ENCODE measurements at places on chromosomes 12 and 14.

DNA sequence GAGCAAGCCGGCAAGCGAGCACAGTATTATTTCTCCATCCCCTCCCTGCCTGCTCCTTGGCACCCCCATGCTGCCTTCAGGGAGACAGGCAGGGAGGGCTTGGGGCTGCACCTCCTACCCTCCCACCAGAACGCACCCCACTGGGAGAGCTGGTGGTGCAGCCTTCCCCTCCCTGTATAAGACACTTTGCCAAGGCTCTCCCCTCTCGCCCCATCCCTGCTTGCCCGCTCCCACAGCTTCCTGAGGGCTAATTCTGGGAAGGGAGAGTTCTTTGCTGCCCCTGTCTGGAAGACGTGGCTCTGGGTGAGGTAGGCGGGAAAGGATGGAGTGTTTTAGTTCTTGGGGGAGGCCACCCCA, 3.9 kb upstream of the NXPH4 start:
- DNase-seq, result no peak

GRCh38 chr12:55762646-55763045, 19.7 kb downstream of the GDF11 start:
- DNase-seq, result no peak

DNA sequence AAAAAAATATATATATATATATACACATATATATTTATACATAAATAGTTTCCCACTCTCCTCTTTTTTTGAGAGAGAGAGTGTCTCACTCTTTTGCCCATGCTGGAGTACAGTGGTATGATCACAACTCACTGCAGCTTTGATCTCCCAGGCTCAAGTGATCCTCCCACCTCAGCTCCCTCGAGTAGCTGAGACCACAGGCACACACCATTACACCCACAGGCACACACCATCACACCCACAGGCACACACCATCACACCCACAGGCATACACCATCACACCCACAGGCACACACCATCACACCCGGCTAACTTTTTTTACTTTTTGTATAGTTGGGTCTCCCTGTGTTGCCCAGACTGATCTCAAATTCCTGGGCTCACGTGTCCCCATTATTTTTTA, 14.1 kb upstream of the GAPDH start:
- DNase-seq, result no peak

DNA sequence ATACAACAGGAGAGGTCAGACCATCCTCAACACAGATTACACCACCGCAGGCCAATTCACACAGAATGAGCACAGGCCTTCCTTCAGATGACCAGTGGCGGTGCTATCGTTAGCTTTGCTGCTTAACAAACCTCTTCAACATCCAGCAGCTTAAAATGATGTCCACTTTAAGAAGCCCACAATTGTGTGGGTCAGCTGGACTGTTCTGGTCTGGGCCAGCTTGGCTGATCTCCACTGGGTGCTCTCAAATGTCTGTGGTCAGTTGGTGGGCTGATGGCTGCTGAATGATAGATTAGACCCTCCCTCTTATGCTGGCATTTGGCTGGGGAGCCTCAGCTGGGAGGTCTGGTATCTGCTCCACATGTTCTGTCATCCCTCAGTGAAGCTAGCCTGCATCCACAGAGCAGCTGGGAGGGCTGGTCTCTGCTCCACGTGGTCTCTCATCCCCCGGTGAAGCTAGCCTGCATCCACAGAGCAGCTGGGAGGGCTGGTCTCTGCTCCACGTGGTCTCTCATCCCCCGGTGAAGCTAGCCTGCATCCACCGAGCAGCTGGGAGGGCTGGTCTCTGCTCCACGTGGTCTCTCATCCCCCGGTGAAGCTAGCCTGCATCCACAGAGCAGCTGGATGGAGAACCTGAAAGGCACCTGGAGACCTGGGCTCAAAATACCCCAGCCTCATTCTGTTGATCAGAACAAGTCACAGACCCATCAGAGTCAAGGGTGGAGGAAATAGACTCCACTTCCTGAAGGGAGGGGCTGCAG, 203.6 kb upstream of the DIO3 start:
- no peak for DNase-seq

DNA sequence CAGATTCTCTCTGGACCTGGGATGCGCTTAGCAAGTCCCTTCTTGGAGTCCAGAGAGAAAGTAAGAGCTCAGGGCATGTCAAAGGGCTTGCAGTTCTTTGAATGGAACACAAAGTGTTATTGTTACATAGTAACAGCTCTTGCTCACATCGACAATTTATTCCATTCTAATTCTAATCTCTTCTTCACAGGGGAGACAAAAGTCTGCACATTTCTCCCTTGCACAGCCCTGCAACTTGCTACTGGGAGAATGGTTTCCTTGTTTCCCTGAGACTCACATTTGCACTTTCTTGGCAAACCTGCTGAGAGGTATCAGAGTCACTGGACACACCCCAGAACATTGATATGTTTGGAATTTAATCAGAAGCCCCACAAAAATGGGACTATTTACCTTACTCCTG, 209.9 kb upstream of the IGF1 start:
- no peak for DNase-seq

DNA sequence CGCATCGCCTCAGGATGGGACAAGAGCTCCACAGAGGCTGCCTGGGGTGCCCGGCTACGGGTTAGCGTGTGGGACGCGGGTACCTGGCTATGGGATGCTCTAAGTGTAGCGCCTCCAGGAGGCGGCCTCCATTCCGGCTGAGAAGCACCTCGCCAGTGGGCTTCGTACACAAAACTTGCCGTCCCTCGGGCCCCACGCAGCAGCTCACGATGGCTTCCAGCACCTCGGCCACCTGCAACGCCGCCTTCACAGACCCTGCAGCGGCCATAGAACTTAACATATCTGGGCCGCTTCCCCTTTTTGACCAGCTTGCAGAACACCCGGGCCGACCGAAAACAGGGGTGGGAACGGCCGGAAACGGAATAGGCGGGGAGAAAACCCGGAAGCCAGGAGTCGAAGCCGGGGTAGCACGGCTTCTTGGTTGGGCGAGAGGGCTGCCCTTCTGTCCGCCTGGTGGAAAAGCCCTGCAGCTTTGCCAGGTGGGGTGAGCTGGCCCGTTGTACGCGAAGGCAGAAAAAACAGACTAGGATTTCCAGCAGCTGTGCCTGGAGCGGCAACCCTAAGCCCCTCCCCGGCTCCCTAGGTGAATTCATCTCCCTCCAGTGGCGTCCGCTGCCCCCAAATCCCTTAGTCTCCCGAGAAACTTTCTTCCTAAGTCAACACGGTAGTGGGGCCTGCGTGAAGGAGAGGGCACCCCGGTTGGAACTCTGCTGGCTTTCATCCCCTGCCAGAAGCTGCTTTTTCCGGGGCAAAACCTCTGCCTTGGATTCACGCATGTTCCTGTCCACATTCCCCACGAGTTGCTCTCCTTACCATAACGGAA, at the start of gene BBS10:
Gene BBS10 (minus strand): TSS at position 337 of the 823 bp plus-strand sequence. CDS start 57 bp downstream, at position 280.
- DNase-seq, result peak; percentile 89

- no peak for DNase-seq
Measured at GRCh38 chr14:34204774-34205173, 253.9 kb upstream of the EGLN3 start.

DNA sequence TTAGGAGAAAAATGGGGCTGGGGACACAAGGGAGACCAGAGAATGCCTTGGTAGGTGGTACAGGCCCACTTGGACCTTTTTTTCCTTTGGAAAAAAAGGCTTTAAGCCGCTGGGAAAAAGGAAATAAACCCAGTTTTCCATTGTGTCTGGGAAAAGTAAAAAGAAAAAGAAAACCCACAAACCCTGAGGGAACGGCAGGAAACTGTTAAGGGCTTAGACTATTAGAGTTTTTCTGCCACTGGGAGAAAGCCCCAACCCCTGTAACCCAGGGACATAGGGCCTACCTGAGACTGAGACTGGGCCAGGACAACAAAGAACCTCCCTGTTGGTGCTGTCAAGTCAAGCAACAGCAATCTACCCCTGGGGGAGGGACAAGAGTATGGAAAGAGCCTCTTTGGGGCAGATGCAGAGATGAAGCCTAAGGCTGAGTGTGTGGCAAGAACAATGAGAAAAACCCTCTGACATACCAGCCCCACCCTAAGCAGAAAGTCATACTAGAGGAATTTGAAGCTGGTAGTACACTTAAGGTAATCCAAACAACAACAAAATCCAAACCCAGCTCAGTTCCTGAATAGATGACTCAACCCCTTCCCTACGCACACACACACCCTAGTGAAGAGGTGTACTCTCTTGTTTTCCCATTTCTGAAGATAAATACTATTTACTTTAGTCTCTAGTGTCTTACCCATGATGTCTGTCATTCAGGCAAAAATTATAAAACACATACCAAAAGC, 22.8 kb downstream of the ATF1 start:
- no peak for DNase-seq

- no peak for DNase-seq
Measured at GRCh38 chr12:6536894-6537579, 2.7 kb downstream of the GAPDH start.

DNA sequence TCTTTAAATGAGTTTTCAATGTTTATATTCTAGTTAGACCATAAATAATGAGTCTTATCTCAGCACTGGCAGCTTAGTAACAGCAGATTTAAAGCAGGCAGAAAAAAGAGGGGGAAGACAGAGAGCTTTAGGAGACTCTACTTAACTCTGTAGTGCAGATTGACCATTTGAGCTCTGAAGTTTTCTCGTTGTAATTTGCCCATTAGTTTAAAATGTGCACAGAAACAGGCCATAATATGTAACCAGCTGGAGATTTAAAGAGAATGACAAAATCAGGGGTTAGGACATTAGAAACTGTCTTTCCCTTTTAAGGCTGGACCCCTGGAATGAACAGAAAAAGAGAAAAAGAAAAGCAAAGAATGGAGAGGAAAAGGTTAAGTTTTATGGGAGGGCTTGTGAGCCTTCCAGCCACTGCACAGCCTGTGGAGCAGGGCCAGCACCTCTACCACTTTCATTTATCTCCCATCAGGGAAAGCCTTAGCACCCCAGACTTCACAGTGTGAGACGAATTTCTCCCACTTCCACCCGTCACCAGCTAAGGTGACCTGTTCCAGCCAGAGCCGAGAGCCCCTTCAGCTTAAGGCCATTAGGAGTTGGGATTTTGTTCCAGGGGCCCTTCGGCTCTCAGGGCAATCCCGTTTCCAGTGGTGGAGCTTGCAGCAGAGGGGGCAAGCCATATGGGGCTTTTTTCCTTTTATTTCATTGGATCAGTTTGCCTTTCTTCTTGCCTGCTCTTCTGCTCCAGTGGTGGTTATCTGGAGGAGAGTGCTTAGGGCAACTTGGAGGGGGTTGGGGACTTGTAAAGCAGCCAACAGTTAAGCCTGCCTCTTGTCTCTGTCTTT, 8.0 kb downstream of the IL22 start:
- DNase-seq, result no peak
